ENCODE measurements at places on chromosomes 12 and 14. TPM values are rescaled to one million over a fixed set of nuclear protein-coding genes. Genes with fewer than 3 reads are reported as not detected.

Gene RTN1
- total RNA-seq, result not detected

Gene INF2
- total RNA-seq, result 132 TPM

Gene SAMD15
- not detected for total RNA-seq

Gene RDH5
- 14.6 TPM for total RNA-seq

Gene ARHGAP9
- 192 TPM for total RNA-seq

Gene GNS
- total RNA-seq, result 33.4 TPM

Gene IGF1
- total RNA-seq, result 0.46 TPM

Gene PLEKHD1
- total RNA-seq, result 0.12 TPM

Gene GLIPR1L1
- not detected for total RNA-seq

Gene LRIG3
- total RNA-seq, result 0.27 TPM

Gene KCNMB4
- 0.15 TPM for total RNA-seq

Gene DHRS2
- 2.9 TPM for total RNA-seq

Gene ABCC9
- total RNA-seq, result not detected

Gene EPYC
- total RNA-seq, result not detected

Gene DNAH10
- 0.25 TPM for total RNA-seq

Gene TEAD4
- total RNA-seq, result 0.74 TPM

Gene A2M
- total RNA-seq, result not detected

Gene SERPINA10
- total RNA-seq, result not detected

Gene PLCZ1
- total RNA-seq, result not detected

Gene ETFBKMT
- 0.29 TPM for total RNA-seq

Gene C12orf60
- 1.8 TPM for total RNA-seq

Gene FSCB
- not detected for total RNA-seq

Gene ASPG
- not detected for total RNA-seq

Gene ZDHHC22
- not detected for total RNA-seq

Gene GLTP
- total RNA-seq, result 23.7 TPM

Gene FMNL3
- 50.2 TPM for total RNA-seq

Gene ERP27
- 10.5 TPM for total RNA-seq

Gene SMIM41
- 0.25 TPM for total RNA-seq

Gene B4GALNT3
- total RNA-seq, result 13.6 TPM

Gene FAM161B
- 1.4 TPM for total RNA-seq
